ENCODE measurements at places on chromosomes 16 and 17. TPM values are rescaled to one million over a fixed set of nuclear protein-coding genes. Genes with fewer than 3 reads are reported as not detected.

The CMTM1 gene
- total RNA-seq = 11.9 TPM

The CLDN7 gene
- 0.42 TPM for total RNA-seq

The ZP2 gene
- total RNA-seq = not detected

The MYCBPAP gene
- total RNA-seq = 1.2 TPM

The BICDL2 gene
- total RNA-seq = not detected

The VAT1L gene
- total RNA-seq = not detected

The FADS6 gene
- total RNA-seq = not detected

The ABR gene
- 129 TPM for total RNA-seq

DNA sequence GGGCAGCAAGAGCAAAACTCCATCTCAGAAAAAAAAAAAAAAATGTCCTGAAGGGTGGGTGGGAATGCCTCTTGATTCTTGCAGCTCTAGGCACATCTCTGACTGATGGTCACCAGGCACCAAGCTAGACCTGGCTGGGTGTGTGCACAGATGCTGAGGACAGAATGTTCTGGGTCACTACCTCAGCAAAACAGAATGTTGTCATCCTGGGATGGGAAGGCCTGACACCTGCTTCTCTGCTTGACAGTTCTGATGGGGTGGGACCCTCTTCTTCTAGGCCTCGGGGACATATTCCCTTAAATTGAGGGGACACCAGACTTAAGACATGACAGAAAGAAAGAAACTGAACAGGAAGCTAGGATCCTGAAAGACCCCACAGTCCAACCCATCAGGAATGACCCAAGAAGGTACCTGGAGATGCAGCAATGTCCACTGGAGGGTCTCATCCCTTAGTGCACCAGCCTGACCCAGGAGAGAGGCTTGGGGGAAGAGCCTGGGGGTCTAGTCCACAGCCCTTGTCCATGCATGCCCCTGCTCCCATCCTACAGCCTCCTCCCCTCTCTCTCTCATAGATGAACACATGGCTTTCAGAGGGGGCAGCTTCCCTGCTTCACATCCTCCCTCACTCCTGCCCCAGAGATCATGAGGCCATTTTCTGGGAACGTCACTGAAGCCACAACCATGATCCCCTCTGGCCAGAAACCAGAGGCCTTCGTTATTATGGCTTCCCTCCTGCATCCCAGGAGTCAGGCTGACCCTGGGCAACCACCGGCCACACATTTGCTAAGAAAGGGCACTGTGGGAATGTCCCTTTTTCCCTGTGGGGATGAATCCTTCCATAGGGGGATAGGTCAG is 3.8 kb upstream of the STAT5B start:
- H3K4me3 ChIP-seq = no peak overlapping the region
- H3K27me3 ChIP-seq = no peaks in the 10 kb centered on the region
- DNase-seq = no peak
- H3K36me3 ChIP-seq = no peaks in the 10 kb centered on the region
- H3K4me1 ChIP-seq = peaks cover 18% of the 10 kb centered on the region

DNA sequence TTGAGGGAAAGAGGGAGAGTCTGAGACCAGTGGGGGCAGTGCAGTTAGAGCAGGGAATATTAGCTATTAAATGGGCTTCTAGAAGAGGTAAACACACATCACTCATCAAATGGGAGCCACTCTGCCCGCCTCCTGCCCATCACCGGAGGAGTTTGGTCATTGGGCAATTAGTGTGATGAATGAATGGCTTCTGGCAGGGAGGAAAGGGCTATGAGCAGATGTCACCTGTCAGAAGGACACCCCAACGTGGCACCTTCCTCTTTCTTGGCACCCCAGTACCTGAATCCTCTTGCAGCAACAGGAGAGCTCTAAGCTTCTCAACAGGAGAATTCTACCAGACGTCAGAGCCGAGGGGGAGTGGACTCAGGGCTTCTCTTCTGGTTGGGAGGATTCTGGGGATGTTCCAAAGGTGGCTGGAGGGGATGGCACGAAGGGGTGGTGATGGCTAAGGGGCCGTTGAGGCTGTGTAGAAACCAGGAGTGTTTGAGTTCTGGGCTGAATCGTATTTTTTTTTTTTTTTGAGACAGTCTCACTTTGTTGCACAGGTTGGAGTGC is 11.0 kb downstream of the C1QTNF1 start:
- no peak overlapping the region for H3K4me3 ChIP-seq
- DNase-seq = no peak
- H3K27ac ChIP-seq = no peak overlapping the region
- peaks cover 56% of the 10 kb centered on the region for H3K4me1 ChIP-seq
- H3K36me3 ChIP-seq = peaks cover 8% of the 10 kb centered on the region

- peak overlapping the region; percentile 75 for H3K27ac ChIP-seq
- H3K4me3 ChIP-seq = no peak overlapping the region
- peaks cover 18% of the 10 kb centered on the region for H3K36me3 ChIP-seq
- DNase-seq = no peak
These were observed 264.1 kb downstream of the ZFHX3 start for GRCh38 chr16:72783716-72784318.

- no peaks in the 10 kb centered on the region for H3K27me3 ChIP-seq
- H3K36me3 ChIP-seq = no peaks in the 10 kb centered on the region
- no peak for DNase-seq
- peaks cover 17% of the 10 kb centered on the region for H3K4me1 ChIP-seq
These were observed 405.6 kb downstream of the PMP22 start for GRCh38 chr17:14859542-14859941.

GRCh38 chr16:59198487-59198886 is 464.4 kb upstream of the GOT2 start:
- H3K36me3 ChIP-seq = peaks cover 2% of the 10 kb centered on the region
- H3K27ac ChIP-seq = no peak overlapping the region
- H3K4me3 ChIP-seq = no peak overlapping the region
- DNase-seq = no peak
- H3K4me1 ChIP-seq = no peaks in the 10 kb centered on the region
- H3K27me3 ChIP-seq = peaks cover 6% of the 10 kb centered on the region

DNA sequence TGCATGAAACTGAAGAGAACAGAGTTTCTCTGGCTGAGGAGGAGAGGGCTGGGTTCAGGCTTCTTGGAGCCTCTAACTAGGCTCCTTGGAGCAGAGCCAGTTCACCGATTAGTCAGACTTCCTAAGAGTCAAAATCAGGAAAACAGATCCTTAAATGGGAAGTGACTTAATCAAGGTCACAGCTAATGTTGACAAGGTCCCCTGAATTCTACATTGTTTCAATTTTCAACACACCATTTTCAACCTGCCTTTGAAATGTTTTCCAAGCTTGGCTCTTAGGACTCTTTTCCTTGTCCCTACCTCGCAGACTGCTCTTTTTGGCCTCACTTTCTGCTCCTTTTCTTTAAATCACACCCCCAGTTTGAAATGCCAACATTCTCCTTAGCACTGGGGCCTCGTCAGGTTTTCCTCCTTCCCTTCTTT is 16.3 kb downstream of the MYL4 start:
- H3K36me3 ChIP-seq = no peaks in the 10 kb centered on the region
- DNase-seq = no peak

DNA sequence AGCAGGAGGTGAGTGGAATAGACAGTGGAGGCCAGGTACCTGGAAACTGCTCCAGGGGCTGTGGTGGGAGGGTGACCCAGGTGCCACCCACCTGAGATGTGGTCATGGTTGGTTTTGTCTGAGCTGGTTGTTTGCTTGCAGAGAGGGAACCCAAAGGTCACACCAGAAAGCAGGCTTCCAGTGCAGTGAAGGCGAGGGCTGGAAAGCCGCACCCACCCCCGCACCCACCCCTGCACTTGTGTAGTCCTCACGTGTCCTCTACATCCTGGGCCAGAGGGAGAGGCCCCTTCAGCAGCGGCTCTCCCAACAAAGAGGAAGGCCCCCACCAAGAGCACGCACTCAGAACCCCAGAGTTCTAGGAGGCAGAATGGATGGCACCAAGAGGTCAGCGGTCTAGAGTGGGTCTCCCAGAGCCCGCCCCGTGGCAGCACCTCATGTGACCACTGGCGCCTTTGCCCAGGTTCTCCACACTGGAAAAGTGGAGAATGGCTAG is 92.6 kb upstream of the CBX4 start:
- no peak overlapping the region for H3K4me3 ChIP-seq
- H3K36me3 ChIP-seq = no peaks in the 10 kb centered on the region
- H3K27ac ChIP-seq = no peak overlapping the region

DNA sequence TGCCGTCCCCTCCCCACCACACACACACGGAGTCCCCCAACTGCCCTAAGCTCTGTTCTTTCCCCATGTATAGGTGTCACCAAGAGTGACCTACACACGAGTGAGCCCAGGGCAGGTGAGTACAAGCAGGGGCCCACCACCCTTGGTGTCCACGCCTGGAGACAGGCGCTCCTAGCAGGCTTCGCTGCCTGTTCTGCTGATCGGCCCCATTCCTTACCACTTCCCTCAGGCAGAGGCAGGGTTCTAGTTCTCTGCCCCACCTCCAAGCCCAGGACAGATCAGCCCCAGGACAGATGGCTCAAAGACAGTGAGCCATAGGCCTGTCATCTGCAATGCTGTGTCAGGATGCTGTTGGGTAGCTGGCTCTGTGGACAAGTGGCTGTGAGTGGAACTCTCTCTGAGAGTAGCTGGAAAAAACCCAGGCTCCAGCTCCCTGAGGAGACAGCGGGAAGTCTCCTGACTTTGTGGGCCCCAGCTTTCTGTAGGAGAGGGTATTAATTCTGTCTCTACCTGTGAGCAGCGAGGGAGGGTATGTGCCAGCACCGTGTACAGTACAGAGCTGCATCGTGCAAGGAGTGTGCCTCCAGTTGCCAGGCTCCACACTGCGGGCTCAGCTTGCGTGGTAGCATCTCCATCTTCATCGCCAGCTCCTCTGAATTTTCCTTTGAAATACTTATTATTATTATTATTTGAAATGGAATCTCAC is 897 bp downstream of the TP53I13 start:
- DNase-seq = peak; percentile 83
- H3K4me3 ChIP-seq = peak overlapping the region; percentile 88
- peaks cover 31% of the 10 kb centered on the region for H3K4me1 ChIP-seq
- peaks cover 5% of the 10 kb centered on the region for H3K36me3 ChIP-seq
- H3K27ac ChIP-seq = peak overlapping the region; percentile 77
- no peaks in the 10 kb centered on the region for H3K27me3 ChIP-seq

DNA sequence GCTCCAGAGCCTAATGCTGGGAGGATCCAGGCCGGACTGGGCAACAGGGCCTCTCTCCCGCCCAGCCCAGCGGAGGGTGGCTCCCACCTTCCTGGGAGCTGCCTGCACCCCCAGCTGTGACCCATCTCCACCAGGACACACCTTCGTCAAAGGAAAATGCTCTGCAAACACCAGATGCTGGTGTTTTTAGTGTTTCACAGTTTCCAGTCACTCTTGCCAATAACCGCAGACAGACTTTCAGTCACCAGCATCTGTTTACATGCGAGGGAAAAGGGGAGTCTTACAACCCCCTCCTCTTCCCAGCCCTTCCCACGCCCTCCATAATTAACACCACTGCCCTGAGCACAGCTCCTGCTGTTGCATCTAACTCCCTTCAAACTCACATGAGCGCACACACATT is 25.3 kb downstream of the KLHDC4 start:
- no peak overlapping the region for H3K27ac ChIP-seq
- H3K4me3 ChIP-seq = no peak overlapping the region
- no peak for DNase-seq
- H3K4me1 ChIP-seq = no peaks in the 10 kb centered on the region
- H3K36me3 ChIP-seq = peaks cover 10% of the 10 kb centered on the region

DNA sequence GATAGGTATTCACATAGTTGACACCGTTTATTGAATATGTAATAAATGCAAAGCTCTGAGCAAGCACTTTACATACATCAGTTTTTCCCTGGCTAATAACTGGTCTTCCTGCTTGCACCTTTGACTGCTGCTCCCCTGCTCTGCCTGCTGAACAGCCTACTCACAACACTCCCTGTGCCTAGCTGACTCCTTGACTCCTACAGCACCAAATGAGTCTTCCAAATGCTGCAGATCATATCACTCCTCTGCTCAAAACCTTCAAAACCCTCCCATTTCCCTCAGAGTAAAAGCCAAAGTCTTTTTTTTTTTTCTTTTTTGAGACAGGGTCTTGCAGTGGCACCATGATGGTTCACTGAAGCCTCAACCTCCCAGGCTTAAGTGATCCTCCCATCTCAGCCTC is 18.5 kb downstream of the EFCAB3 start:
- H3K27ac ChIP-seq = no peak overlapping the region
- H3K36me3 ChIP-seq = peaks cover 2% of the 10 kb centered on the region
- DNase-seq = no peak

DNA sequence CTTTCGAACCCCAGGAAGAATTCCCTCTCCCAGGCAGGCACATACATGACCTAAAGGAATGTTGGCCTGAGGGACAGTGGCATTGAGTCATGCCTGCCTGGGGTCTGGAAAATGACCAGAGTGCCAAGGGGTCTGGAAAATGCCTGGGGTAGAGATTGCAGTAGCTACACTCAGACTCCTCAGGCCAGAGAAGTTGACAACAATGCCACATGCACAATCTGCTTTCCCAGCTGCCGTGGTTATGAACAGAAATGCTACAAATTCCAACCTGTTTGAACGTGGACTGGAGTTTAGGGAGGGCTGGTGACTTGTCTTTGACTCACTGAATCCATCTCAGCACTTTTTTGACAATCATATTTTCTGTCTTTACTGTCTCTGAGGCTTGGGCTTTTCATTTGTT is 250.0 kb downstream of the ABCC12 start:
- no peak overlapping the region for H3K27ac ChIP-seq
- no peak for DNase-seq
- H3K36me3 ChIP-seq = no peaks in the 10 kb centered on the region
- no peak overlapping the region for H3K4me3 ChIP-seq
- H3K4me1 ChIP-seq = peaks cover 4% of the 10 kb centered on the region

- H3K4me1 ChIP-seq = peaks cover 41% of the 10 kb centered on the region
- DNase-seq = no peak
- no peak overlapping the region for H3K4me3 ChIP-seq
- H3K36me3 ChIP-seq = peaks cover 33% of the 10 kb centered on the region
- no peaks in the 10 kb centered on the region for H3K27me3 ChIP-seq
- H3K27ac ChIP-seq = no peak overlapping the region
These were observed 59.8 kb downstream of the BANP start for GRCh38 chr16:88010968-88011483.
